ENCODE measurements at places on chromosomes 4 and X.

DNA sequence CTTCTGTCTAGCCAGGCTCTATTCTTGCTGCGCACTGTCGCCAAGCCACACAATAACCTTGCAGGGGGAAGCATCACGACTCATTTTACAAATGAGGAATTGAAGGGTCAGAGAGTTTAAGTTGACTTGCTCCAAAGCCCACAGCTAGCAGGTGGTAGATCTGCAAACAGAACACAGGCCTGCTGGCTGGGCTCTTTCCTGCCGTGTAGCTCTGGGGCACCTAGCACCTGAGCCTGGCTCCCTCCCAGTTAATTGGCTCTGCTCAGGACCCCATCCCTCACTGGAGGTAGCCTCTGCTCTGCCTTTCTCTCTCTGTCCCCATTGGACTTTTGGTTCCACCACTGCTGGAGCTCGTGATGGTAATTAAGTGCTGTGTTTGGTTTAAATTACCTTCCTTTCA lies 98.5 kb downstream of the NSUN7 start:
- DNase-seq = no peak

DNA sequence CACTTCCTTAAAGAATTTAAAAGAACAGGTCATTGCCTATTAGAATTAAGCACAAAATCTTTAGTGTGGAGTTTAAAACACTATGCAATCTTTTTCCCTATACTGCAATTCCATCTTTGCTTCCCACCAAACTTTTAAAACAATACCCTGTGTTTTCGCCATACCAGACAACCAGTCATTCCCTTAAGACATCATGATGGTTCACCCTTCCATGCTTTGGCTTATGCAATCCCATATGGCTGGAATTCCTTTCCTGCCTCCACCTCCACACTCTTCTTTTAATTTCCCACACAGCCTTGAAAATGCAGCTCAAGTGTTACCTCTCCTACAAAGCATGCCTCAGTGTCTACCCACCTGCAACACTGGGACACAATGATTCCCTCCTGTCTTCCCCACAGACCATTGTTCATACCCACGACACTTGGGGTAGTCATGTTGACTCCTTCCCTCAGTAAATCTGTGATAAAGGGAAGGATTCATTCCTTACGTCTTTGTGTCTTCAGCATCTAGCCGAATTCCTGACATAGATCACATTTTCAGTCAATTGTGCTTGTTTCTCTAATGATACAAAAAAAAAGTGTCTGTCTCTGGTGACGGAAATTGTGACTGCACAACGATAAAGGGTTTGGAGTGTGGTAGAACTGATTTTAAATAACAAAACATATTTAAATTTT lies 166.3 kb downstream of the FNIP2 start:
- DNase-seq = no peak

DNA sequence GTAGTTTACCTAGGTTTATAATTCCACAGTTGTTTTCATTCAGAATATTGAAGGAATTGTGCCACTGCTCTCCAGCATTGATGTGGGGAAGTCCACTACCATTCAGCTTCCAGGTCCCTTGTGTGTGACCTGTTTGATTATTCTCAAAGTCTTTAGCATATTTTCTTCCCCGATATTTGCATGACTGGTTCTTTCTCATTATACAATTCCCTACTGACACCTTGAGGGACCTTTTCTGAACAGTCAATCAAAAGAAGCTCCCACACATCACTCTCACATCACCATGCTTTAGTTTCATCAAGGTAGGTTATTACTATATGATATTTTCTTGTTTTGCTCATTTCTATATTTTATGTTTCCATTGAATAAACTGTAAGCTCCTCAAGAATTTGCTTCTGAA lies 44.1 kb downstream of the SLC39A8 start:
- no peak for DNase-seq

DNA sequence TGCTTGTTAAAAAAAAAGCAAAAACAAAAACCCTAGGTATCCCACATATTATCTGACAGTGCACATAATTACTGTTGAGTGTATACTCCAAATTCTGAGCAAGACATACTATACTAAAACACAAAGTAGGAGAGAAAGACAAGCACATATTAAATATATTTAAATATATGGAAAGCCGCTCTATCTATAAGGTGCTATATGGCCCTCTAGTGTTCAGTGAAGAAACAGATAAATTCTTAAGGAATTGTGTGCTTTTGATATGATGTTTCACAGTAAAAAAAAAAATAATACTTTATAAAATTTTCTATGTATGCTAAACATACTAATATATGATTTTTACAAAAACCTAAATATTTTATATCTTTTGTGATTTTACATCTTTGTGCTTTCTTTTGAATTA lies 137.8 kb downstream of the FBXW7 start:
- DNase-seq = no peak

- no peak for DNase-seq
These were observed 58.9 kb upstream of the RAI2 start for GRCh38 chrX:17919896-17920446.

DNA sequence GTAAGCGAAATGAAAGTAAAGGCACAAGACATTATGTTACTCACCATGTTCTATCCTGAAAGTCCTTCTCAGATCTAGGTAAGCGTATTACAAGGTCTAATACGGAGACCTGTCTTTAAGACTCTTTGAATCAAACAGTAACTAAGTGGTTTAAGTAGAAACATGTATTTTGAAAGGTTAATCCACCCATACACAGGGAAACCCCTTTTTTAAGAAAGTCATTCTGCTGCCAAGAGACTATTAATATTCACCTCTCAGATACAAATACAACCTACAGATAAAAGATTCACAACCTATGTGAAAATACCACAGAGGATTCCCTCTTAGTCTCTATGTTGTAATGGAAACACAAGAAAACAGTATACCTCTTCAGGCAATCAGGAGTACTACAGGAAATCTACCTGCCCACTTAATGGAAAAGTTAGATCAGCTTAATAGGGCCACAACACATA lies 63.2 kb upstream of the TNIP3 start:
- DNase-seq = peak; percentile 32

- DNase-seq = no peak
These were observed 468.2 kb upstream of the DIPK2B start for GRCh38 chrX:45668686-45669443.

- DNase-seq = no peak
These were observed 159.8 kb downstream of the FAM13A start for GRCh38 chr4:88897180-88897579.

DNA sequence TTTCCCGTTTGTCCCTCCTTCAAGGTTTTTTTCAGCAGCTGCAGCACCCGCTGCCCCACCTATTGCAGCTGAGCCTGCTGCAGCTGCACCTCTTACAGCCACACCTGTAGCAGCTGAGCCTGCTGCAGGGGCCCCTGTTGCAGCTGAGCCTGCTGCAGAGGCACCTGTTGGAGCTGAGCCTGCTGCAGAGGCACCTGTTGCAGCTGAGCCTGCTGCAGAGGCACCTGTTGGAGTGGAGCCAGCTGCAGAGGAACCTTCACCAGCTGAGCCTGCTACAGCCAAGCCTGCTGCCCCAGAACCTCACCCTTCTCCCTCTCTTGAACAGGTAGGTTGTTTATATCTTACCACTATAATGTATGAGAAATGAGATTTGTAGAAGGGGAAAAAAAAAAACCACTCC lies 4.5 kb downstream of the PRR27 start:
- no peak for DNase-seq

DNA sequence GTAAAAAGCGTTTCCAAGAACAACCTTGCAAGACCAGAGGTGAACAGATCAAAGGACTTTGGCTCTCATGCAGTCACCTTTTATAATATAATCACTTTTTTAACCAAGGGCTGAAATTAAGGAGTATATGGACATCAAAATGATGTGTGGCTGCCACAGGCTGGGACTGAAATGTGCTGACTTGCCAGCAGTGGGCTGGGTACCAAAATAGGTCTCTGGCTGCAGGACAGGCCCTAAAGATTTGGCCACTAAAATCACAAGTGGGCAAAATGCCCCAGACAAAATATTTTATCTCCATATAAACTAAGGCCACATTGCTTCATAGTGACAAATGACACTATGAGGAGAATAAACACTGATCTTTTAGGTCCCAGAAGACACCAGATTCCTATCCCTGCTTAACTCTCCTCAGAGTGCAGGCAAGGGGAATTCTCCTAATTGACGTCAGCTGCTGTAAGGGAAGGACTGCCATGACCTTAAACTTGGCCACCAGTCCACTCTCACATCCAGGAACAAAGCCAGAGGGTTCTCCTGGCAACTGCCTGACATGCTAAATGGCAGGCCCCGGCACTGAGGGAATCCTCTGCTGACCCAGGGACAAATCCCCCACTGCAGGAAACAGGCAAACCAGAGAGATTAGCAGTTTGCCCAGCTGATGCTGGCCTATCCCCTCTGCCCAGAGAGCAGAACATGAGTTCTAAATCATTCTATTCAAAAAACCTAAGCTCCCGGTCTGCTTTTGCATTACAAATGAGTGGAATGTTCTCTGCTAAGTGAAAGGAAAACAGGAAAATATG lies 155.8 kb downstream of the PPP3CA start:
- no peak for DNase-seq

DNA sequence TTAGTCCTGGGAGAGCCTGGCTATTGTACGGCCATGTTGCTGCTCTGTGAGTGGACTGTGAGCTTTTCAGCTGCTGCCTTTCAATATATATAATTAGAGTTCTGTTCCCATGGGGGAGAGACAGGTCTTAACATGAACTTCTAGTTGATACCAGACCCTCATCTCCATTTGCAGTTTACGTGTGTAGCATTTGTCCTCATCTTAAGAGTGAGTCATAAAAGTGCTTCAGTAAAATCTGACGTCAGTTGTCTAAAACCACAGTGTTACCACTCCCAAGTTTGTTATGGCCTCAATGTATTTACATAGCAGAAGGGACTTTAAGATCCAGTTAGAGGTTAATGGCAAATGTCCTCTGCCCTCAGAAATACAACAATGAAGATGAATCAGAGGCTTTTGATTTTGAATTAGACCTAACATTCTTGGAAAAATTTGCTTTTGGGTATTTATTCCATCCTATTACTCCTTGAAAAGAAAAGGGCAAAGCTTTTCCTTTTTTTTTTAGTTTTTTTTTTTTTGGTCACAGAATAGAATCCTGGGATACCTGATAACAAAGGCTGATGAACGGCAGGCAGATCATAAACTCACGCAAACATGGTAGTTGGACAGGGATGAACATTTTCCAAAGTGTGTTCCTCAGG lies 38.6 kb downstream of the PHOX2B start:
- DNase-seq = no peak

Data from activated CD4-positive, alpha-beta T cell treated with anti-CD3 and anti-CD28 coated beads, Interleukin-2, amount 50 U/mL, for 16 hours (primary cell).